Memory B cell (primary cell): ENCODE measurements at places on chromosomes 12 and 14.

DNA sequence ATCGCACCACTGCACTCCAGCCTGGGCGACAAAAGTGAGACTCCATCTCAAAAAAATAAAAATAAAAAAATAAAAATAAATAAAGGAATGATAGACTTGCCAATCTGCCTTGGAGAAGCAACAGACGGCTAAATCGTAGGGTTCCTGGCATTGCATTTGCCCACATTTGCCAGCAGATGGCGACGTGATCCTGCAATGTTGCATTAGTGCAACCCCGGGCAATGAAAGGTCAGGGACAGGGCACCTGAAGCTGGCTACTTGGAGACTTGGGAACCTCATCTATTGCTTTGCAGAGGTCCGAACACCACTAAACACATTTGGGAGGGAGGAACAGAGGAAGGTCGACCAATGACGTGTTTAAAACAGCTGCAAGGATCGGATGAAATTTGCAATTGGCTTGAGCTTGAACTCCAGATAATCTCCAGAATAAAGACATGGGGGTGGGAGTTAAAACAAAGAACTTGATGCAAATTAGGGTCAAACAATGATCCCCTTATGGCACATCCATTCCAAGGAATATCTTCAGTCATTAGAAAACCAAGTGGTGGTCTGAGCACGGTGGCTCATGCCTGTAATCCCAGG, 34.6 kb downstream of the SPRING1 start:
- peak; percentile 62 for DNase-seq

- DNase-seq: no peak
These were observed 3.8 kb downstream of the RILPL1 start for GRCh38 chr12:123529686-123530085.

DNA sequence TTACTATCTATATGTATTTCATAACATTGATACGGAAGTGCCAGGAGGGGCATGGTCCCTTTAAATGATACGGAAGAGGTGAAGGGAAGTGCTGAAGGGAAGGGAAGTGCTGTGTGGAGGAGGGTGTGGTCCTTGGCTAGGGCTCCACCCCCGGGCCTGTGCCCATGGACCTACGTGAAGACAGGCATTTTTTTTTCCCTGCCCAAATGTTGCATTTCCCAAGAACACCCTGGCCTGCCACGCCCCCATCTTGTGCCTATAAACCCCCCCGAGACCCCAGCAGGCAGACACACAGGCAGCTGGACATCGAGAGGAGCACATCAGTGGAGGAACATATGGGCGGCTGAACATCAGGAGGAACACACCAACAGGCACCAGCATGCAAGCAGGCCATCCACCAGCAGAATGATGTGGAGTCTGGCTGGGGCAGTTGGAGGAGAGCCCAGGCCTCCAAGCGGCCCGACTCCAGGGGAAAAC, 134.1 kb downstream of the SLC41A2 start:
- no peak for DNase-seq

DNA sequence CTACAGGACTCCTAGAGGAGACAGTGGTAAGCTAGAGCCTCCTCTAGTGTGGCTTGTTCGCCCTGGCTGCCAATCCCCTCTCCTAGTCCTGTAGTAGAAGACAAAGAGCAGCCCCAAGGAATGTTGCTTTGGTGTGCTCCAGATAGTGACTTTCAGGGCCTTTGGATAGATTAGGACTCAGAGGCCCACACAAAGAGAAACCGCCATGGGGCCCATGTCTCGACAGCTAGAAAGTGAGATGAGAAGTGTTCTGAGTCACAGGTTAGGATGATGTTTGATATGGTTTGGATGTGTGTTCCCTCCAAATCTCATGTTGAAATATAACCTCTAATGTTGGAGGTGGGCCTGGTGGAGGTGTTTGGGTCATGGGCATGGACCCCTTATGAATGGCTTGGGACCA, 51.8 kb upstream of the JDP2 start:
- DNase-seq: no peak

DNA sequence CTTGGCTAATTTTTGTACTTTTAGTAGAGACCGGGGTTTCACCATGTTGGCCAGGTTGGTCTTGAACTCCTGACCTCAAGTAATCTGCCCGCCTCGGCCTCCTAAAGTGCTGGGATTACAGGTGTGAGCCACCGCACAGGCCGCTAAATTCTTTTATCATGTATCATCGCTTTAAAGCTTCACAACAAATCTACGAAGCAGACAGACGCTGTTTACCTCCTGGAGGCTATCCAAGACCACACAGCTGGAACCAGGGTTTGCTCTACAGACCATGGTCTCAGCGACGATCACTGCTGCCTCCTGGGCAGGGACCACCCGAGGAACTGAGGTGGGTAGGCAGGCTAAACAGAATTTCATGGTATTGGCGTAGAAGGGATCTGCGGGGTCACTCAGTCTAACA, 27.2 kb downstream of the KRT80 start:
- no peak for DNase-seq

- DNase-seq: no peak
These were observed 17.8 kb upstream of the OR6S1 start for GRCh38 chr14:20659336-20659735.

- DNase-seq: no peak
These were observed 41.1 kb downstream of the CYP46A1 start for GRCh38 chr14:99724939-99725773.

DNA sequence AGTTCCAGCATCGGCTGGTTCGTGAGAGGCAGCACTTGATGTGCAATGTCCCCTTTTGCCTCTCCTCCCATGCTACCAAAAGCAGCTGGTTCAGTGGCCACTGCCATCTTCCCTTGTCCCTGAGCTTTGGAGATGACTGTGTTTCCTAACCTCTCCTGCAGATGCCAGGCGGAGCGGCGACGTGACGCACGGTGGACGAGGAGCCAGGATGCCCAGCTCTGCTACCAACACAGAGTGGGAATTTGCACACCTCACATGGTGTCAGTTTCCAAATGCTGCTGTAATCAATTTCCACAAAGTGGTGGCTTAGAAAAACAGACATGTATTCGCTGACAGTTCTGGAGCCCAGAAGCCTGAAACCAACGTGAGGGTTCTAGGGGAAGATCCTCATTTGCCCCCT, 42.5 kb upstream of the MAP1LC3B2 start:
- DNase-seq: no peak

DNA sequence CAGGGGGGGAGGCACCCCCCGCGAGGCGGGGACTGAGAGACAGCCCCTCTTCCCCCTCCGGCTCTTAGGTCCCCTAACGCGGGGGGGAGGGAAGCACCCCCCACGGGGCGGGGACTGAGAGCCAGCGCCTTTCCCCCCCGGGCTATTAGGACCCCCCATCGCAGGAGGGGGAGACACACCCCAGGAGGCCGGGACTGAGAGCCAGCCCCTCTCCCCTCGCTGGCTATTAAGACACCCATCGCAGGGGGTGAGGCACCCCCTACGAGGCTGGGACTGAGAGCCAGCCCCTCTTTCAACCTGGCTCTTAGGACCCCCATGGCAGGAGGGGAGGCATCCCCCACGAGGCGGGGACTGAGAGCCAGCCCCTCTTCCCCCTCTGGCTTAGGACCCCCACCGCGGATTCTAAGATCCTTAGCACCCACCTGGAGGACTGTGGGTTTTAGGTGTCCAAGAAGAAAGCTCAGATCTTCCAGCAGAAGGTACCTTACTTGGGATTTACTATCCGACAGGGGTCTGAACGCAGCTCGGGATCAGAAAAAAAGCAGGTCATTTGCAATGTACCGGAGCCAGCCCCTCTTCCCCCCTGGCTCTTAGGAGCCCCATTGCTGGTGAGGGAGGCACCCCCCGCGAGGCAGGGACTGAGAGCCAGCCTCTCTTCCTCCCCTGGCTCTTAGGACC, 197.8 kb upstream of the PZP start:
- no peak for DNase-seq

DNA sequence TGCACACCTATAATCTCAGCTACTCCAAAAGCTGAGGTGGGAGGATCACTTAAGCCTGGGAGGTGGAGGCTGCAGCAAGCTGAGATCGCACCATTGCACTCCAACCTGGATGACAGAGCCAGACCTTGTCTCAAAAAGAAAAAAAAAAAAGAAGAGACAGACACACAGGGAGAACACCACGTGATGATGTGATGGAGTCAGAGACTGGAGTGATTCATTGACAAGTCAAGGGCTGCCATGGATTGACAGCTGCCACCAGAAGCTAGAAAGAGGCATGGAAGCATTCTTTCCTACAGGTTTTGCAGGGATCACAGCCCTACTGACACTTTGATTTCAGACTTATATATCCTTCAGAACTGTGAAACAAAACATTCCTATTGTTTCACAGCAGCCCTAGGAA, 3.5 kb upstream of the HCFC2 start:
- no peak for DNase-seq
